ENCODE measurements at places on chromosomes 5 and 9. TPM values are rescaled to one million over a fixed set of nuclear protein-coding genes. Genes with fewer than 3 reads are reported as not detected.

DNA sequence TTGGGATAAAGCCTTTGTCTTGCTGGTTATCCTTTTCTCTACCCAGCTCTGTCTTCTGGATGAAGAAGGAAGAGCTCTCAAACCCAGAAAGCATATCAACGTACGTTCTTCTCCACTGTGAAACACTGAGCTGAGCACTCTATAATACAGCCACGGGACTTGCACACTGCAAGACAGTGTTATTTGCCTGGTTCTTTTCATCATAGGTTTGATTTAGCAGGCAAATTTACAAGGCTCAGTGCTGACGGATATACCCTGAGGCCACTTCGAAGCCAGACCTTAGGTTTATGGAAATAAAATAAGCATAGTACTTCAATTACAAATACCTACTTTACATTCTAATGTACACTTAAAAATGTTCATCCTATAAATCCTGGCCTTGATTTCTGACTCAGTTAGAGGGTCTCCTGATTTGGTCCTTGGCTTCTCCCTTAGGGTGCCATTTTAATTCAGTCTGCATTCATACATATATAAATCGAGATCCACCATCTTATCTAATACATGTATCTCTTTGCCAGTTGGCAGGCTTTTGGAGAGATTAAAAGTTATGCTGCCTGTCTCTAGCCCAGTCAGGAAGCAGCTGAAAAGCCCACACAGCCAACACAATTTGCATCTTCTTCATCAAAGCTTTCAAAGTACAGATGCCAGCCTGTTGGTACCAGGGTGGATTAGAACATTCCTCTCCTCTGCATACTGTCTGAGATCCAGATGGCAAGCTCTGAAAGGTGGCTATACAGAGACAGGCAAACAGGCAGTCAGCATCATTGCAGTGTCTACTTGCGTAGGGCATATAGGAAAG lies 194.4 kb downstream of the DEPDC1B start:
- DNase-seq, result no peak

DNA sequence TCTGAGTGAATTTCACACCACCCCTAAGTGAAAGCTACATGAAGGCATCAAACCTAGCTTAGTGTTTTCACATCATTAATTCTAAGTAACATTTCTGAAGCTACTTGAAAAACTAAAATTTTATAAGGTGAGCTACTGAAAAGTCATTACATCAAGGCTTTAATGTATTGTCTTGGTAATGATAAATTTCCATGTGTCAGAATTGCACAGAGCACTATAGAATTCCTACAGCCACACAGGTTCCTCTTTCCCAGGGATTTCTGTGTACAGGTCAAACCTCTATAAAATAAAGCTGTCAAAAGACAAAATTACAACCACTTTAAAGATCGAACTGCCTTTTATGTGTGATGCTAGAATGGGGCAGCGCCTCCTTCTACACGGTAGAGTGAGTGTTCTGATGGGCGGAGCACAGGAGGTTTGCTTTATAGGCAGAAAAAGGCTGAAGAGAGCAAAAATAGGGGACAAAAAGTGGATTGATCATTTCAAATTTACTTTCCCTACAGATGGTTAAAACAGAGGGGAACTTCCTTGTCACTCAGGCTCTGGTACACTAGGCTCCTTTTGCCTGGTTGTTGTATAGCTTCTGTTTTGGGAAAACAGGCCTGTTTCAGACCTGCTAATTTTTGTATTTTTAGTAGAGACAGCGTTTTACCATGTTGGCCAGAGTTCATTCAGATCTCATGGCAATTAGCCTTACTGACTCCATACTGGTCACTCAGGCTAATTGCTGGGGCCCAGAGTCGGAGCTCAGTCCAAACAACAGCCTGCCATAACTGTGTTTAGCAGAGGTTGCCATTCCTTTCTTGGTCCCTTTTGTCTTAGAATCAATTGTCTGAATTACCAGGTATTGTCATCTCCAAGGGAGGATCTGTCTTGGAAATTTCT lies 102.5 kb upstream of the BASP1 start:
- no peak for DNase-seq

GRCh38 chr5:57577432-57578175 lies 95.0 kb upstream of the ACTBL2 start:
- no peak for DNase-seq

The RFESD gene
- 2.7 TPM for polyA plus RNA-seq

DNA sequence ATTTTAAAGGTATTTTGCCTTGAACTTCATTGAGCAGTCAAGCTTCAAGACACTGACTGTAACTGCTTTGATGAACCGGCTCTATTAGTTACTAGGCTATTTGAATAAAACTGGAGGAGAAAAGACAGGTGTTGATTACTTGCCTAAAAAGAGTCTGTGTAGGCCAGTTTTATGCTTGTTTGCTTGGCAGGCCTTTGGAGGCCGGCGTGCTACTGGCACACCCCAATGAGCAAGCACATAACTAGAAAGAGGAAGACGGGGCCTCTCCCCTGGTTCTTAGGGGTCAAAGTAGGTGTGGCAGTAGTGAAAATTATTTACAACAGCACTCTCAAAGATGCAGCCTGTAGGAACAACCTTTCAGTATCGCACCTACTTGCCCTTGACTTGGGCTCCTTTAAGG lies 2.1 kb upstream of the ZFR start:
- DNase-seq, result no peak

GRCh38 chr9:35905912-35906679 lies at the start of gene HRCT1:
Gene HRCT1 (plus strand): TSS chr9:35906202. CDS start chr9:35906288, 86 bp downstream.
- DNase-seq, result no peak

The RNF183 gene
- not detected for polyA plus RNA-seq

The SLC31A1 gene
- 7.8 TPM for polyA plus RNA-seq

The EGFLAM gene
- 46.6 TPM for polyA plus RNA-seq

The THBS4 gene
- 198 TPM for polyA plus RNA-seq

GRCh38 chr5:83724001-83724400 lies 3.3 kb upstream of the HAPLN1 start:
- no peak for DNase-seq

The UBAP1 gene
- 38.9 TPM for polyA plus RNA-seq

The DIRAS2 gene
- 0.61 TPM for polyA plus RNA-seq

DNA sequence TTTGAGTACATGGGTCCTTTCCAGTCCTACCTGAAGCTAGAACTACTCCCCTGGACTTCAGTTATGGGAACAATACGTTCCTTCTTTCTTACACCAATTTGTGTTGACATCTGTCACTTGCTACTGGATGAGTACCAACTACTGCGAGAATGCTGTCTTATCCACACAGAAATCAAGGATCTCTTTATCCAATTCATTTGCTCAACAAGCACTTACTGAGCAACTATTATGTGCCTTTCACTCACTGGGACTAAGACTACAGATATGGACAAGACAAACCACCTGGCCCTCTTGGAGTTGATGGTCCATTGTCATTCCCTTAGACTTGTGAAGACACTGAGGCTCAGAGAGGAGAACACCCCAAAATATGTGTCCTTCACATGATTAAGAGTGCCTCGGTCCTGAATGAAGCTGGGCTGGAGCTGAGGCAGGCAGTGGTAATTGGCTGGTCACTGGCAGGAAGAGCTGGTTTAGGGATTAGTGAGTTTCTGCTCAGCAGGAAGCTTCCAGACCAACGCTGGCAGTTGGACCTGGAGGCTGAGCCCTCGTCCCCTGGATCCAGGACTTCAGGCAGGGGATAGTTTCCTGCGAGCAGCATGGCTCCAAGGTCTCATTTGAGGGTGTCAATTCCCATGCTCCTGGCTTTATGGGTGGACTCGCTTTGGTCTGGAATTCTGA lies 8.4 kb upstream of the ARSI start:
- no peak for DNase-seq

GRCh38 chr5:54325610-54326311 lies 15.4 kb upstream of the ARL15 start:
- no peak for DNase-seq

The RUSC2 gene
- polyA plus RNA-seq, result 71.7 TPM

Measured in forelimb muscle (tissue), 1 donor.